Activated CD4-positive, alpha-beta T cell treated with anti-CD3 and anti-CD28 coated beads, Interleukin-2, amount 10 ng/mL, durations not matched to agents 7 days and 5 days (primary cell): ENCODE measurements at places on chromosomes 11 and 22. TPM values are rescaled to one million over a fixed set of nuclear protein-coding genes. Genes with fewer than 3 reads are reported as not detected.

DNA sequence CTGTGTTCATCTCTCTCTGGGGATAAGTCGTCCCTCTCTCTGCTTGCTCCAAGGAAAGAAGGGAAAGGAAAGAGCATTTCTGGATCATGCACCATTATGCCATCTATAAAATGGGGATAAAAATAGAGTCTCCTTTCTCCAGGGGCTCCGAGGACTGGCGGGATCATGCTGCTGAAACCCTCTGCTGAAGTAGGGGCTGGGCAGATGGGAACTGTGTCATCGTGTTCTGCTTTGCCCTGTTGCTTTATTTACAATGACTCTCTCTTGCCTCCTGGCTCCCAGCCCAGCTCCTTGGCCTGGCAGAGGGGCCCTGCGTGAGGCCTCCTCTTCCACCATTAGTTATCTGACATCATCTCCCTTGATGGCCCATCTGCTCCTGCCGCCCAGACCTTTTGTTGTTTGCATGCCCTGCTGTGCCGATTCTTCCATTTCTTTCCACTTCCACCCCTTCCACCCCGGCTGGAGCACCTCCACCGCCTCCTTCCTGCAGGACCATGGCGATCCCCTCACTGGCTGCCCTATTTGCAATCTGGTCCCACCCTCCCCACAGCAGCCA, 200.9 kb downstream of the MYO18B start:
- no peak for DNase-seq
- no peaks in the 10 kb centered on the region for H3K4me1 ChIP-seq
- no peaks in the 10 kb centered on the region for H3K36me3 ChIP-seq
- peaks cover 5% of the 10 kb centered on the region for H3K27me3 ChIP-seq

- no peak overlapping the region for H3K4me3 ChIP-seq
- DNase-seq: no peak
- H3K4me1 ChIP-seq: no peaks in the 10 kb centered on the region
- no peaks in the 10 kb centered on the region for H3K36me3 ChIP-seq
Measured at GRCh38 chr11:129625930-129626329, 189.7 kb upstream of the TMEM45B start.

Gene SART1
- total RNA-seq: 81.7 TPM

GRCh38 chr11:129939510-129939909, 44.1 kb upstream of the NFRKB start:
- H3K4me1 ChIP-seq: no peaks in the 10 kb centered on the region
- H3K27ac ChIP-seq: no peak overlapping the region
- H3K4me3 ChIP-seq: no peak overlapping the region

Gene OR6A2
- not detected for total RNA-seq

- no peak overlapping the region for H3K27ac ChIP-seq
- no peaks in the 10 kb centered on the region for H3K36me3 ChIP-seq
- DNase-seq: no peak
- H3K4me1 ChIP-seq: peaks cover 21% of the 10 kb centered on the region
- no peak overlapping the region for H3K4me3 ChIP-seq
Measured at GRCh38 chr22:33569559-33569958, 350.7 kb downstream of the LARGE1 start.
